ENCODE measurements at places on chromosomes 11 and 22.

- DNase-seq = no peak
Measured at GRCh38 chr22:50282361-50283155, 12.4 kb upstream of the MAPK11 start.

DNA sequence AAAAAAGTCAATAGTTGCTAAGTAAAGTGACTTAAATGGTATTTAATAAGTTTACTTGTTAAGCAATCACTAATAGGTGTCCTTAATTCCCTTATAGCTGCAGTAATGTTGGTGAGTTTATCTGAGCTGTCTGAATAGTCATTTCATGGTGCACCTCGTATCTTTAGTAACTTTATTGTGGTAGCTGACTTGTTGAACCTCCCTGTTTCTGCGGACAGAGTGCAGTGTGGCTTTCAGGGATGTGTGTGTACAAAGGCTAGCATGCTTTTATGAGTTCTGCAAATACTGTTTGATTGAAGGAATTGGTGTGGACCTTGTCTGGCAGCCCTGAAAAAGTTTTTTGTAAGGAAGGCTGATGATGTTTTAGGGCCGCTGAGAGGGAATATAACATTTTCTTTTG, 2.6 kb downstream of the ZNRF3 start:
- no peak for DNase-seq

DNA sequence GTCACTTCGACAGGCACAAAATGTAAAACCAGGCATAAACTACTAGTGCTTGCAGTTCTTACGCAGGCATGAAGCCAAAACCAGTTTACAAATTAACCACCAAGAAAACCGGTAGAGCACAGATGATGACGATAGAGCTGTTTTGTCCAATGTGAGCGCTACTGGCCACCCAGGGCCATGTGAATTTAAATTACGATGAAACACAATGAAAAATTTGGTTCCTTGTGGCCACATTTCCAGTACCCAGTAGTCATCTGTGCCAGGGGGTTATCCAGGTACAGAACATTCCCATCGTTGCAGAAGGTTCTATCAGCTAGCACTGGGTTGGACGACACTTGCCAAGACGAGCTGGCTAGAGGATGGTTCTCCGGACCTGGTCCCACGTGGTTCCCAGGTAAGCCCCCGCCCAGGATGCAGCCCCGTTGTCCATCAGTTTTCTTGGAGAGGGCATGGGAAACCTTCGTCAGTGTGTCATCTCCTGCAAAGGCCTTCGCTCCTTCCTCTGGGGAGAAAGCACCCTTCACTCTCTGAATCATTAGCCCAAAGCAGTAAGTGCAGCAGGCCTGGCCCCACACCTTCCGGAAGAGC, 1.1 kb upstream of the CD81 start:
- DNase-seq = no peak

GRCh38 chr11:120197251-120197891, 13.5 kb upstream of the OAF start:
- no peak for DNase-seq

- DNase-seq = no peak
Measured at GRCh38 chr22:33848251-33848650, 72.0 kb downstream of the LARGE1 start.

- no peak for DNase-seq
Measured at GRCh38 chr11:76660533-76661305, 9.8 kb downstream of the LRRC32 start.

DNA sequence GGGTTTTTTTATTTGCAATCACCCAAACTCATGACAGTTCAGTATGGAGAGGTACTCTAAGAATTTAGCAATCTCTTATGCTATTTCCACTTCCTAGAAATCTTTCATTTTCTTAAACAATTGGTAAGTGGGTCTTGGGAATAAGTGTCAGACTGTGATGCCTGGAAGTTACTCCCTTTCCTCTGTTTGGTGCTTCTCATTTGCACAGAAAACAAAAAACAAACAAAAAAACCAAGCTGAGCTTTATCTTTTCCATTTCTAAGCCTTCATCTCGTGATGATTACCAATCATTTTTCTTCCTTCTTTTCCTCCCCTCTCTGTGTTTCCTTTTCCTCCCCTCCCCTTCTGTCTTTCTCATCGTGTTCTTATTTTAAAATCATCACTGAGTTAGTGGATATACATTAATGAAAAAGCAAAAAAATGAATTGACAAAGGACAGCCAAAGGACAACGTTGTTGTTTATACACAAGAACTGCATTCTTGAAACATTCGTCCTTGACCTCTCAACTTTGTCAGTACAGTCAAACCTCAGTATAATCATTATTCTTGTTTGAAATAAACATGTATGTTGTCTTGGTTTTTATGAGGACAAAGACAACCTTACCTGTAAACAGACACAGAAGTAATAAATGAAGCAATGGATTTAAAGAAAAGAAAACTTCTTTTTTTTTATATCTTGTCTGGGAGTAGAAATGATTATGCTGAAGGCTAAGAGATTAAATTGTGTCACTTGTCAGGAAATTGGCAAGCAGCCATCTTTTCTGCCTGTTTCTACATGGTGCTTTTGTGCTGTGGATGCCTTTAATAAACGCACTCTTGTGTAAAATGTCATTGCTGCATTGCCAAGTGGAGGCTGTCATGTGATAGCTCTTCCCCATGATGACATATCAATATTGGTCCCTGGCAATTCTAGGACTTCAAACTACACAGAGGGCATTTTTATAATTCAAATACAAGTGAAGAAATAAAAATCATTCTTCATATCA, 803.2 kb upstream of the CCDC90B start:
- DNase-seq = no peak

DNA sequence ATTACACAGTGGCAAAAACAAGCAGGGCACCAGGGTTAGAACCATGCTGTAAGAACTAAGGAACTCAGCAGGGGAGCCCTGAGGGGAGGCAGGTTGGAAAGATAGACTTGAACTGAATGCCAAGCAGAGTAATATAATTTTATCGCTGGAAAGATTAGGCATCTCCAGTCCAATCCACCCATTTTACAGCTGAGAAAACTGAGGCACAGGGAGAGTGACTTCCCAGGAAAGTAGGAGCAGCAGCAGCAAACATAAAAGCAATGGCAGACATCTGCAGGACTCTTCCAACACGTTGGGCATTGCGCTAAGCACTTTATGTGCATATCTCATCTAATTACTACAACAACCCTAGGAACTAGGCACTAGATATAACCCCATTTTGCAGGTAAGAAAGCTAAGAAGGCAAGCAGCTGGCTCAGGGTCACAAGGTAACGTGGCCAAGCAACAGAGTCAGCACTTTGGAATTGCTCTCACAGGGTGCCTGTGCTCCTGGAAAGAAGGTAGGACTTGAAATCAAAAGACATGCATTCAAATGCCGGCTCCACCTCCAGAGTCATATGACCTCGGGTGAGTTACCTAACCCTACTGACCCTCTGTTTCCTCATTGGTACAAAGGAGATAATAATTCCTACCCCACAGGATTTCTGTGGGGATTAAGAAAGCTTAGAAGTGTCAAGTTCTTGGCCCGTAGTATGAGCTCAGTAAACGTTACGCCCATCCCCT, 215.3 kb downstream of the BARX2 start:
- DNase-seq = no peak

DNA sequence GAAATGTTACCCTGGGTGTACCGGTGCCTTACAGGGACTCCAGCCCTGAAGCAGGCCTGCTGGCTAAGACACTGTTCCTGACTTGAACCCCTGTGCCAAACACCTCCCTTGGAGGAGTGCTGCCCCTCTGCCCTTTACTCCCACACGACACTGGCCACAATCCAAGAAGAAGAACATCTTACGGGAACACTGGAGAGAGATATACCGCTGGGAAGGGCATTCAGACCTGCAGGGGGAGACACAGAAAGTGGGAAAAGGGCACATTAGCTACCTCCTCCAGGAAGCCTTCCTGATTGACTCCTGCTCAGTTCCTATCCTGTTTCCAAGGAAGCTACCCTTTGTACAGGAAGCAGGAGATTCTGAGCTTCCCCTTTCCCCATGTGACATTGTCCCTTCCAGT, 18.7 kb downstream of the TMPRSS13 start:
- no peak for DNase-seq

- DNase-seq = no peak
Measured at GRCh38 chr11:120019191-120019590, 118.7 kb downstream of the TRIM29 start.

DNA sequence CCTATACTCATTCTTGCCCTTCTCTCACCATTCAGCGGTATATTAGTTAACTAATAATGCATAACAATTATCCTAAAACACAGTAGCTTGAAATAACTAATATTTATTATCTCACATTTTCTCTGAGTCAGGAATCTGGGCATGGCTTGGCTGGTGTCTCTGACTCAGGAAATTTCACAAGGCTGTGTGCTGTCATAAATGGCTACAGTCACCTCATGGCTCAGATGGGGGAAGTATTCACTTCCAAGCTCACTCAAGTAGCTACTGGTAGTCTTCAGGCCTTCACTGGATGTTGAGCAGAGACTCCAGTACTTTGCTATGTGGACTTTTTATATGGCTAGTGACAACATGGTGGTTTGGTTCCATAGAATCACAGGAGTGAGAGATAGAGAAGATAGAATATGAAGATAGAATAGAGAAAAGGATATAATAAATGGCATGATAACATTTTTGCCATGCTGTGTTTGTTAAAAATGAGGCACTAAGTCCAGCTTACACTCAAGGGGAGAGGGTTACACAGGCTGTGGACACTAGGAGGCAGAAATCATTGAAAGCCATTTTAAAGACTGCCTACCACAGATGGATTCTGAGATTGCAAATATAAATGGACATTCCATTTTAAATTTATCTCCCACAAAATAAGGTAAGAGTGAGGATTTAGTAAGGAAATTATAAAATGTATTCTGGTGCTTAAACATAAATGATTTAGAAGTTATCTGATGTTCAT, 997.8 kb upstream of the CHORDC1 start:
- no peak for DNase-seq

- DNase-seq = no peak
Measured at GRCh38 chr22:31104869-31105268, 2.5 kb downstream of the SELENOM start.

GRCh38 chr11:37643968-37644367, 1045.9 kb upstream of the RAG2 start:
- no peak for DNase-seq

GRCh38 chr11:112961146-112961668, at the start of gene NCAM1:
NCAM1 (plus strand) TSS chr11:112961420.
- no peak for DNase-seq

DNA sequence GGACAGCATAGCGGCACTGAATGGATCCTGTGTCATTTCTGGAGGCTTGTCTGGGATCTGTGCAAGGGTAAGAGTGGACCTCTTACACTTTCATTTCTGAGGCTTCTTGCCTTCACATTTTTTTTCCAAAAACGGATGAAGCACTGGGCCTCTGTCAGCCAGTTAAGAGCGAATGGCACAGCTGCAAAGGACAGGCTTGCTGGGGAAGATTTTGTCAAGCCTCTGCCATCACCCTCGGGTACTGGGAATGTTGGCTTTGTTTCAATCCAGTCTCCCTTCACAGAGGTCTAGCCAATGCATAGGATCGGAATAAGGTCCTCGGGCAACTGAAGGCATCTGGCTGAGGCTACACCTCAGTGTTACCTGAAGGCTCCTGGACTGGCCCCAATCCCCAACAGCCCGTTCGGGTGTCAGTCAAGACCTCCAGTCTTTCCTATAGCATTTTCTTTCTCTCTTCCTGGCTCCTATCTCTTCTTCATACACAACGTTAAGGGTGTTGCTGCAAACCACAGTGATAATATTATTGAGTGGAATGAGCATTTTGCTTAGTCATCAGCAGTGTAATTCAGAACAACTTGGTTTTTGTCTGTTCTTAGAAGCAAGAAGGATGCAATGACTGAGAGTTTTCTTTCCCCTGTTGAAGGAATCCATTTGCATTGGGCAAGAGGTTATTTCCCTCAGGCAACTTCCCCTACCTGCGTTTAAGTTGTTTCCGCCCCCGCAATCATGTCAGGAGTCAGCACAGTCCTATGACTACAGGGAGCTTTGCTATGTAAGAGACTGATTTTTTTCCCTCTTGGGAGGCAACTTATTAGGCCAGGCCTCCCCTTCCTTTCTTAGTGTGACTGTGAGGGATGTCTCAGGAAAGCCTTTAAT, 22.8 kb downstream of the NPAT start:
- DNase-seq = no peak

DNA sequence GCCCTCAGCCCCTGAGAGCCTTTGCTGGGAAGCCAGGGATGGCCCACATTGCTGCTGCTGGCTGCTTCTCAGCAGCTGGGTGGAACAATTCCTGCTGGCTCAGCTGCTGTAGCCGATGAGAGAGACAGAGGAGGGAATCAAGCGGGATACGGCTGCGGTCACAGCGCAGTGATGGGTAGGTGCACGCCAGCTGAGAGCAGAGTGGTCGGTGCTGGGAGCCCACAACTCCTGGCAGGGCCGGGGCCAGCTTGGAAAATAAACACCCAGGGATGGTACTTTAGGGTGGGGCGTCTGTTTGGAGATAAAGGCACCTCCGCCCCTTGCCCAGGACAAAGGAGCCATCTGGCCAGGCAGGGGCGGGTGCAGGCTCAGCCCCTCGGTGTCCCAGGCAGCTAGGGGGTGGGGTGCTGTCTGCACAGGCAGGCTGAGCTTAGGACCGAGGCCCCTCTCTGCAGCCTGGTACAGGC, 480.5 kb downstream of the MIAT start:
- DNase-seq = no peak

DNA sequence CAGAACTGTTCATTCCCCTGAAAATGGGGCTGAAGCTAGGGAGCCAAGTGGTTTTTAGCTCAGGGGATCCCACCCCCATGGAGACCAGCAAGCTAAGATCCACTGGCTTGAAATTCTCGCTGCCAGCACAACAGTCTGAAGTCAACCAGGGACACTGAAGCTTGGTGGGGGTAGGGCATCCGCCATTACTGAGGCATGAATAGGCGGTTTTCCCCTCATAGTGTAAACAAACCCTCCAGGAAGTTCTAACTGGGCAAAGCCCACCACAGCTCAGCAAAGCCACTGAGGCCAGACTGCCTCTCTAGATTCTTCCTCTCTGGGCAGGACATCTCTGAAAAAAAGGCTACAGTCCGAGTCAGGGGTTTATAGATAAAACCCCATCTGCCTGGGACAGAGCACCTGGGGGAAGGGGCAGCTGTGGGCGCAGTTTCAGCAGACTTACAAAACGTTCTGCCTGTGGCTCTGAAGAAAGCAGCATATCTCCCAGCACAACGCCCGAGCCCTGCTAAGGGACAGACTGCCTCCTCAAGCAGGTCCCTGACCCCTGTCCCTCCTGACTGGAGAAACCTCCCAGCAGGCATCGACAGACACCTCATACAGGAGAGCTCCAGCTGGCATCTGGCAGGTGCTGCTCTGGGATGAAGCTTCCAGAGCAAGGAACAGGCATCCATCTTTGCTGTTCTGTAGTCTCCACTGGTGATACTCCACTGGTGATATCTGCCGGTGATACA, 32.7 kb downstream of the GAB4 start:
- no peak for DNase-seq

DNA sequence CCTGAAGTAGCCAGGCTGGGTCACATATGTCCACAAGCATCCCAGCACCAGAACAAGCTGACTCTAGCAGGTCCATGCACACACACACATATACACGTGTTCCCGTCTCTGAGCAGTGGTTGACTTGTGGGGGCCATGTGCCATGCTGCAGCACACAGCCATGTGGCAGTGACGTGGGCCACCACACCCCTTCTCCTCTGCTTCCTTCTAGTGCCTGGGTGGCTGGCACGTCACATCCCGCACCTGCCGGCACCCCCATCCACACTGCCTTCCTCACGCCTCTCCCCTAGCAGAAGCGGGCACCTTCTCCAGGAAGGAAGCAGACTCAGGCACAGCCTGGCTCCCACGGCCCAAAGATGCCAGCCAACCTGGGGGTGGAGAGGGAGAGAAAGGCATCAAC, 9.5 kb downstream of the SYT7 start:
- DNase-seq = no peak
